Stimulated activated CD8-positive, alpha-beta memory T cell treated with anti-CD3 and anti-CD28 coated beads, Interleukin-7, amount 100 ng/mL, for 24 hours (primary cell): ENCODE measurements at places on chromosomes 7 and 10.

DNA sequence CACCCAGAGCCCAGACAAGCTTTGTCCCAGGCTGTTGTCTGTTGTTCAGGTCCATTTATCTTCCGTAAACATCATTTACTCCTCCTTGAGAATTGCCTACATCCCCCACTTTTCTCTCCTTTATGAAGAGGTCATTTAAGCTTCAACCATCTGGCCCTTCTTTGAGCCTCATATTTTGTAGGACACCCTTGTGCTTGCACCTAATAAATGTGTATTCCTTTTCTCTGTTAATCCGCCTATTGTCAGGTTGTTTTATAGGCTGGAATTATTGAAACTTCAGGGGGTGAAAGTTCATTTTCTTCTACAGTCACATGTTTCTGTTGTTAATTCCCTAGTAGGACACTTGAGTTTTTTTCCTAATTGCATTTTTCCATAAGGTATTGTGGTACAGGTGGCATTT, 19.6 kb upstream of the CTTNBP2 start:
- DNase-seq, result no peak

DNA sequence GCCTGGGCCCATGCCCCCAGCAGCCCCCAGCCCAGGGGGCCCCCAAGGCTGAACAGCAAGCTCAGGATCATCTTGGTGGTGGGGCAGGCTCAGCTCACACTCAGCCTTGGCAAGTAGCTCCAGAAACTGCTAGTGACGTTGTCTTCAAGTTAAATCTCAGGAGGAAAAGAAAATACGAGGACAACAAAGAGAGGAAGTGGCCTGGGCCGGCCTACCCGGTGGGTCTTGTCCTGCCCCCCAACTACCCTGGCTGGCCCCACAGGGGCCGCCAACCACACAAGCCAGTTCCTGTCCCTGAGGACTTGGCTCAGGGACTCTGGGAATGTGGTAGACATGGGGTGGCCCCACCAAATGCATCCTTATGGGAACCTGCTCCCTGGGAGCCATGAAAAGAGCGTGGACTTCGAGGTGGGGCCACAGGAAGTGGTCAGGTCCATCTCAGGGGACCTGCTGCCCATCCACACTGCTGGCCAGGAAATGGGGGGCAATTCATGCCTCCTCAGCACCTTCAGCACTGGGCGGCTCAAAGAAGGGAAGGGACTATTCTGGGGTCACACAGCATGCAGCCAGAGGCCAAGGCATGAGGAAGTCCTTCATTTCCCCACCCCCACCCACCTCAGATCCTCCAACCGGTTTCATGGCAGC, at the start of gene MMRN2:
Gene MMRN2 (minus strand): TSS at position 145 of the 645 bp plus-strand sequence. CDS start 74 bp downstream, at position 71.
- DNase-seq, result no peak

- no peak for DNase-seq
Observed at GRCh38 chr10:404346-404745, 269.1 kb downstream of the ZMYND11 start.

GRCh38 chr7:76397409-76398183, 11.9 kb downstream of the SSC4D start:
- DNase-seq, result peak; percentile 72

DNA sequence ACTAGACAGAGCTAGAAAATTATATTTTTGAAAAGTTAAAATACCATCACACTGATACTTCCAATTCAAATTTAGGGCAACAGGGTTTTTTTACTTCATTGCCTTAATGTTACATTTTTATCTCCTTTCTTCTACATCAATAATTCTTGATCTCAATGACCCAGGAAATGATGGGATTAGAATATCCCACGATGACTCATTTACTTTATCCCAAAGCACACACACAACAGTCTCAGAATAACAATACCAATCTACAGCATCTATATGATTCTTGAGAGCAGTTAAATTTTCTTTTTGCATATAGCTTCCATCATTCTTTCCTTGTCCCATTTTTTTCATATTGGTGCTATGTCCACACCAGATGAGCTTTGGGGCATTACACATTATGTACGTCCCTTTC, 98.4 kb upstream of the EEPD1 start:
- no peak for DNase-seq

GRCh38 chr10:129641982-129642381, 174.9 kb downstream of the MGMT start:
- no peak for DNase-seq

- no peak for DNase-seq
Observed at GRCh38 chr10:49527061-49527460, 11.9 kb downstream of the ERCC6 start.

DNA sequence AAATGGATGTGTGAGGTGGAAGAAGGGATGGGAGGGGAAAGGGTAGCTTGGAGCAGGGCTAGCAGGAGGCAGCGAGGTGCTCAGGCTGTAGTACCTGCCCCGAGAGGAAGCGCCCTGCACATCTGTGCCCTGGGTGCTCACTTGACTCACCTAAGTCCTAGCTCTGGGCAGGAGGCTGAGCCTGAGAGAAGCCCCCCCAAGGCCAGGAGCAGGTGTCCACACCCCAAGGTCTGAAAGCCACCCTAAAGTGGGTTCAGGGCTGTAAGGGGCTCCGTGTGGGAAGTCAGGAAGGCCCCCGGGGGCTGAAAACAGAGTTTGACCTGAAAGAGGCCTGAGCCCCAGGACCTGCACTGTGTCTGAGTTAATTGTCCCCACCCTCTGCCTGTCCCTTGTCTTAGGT, 95.8 kb upstream of the PODXL start:
- no peak for DNase-seq

GRCh38 chr7:21367081-21367480, 60.8 kb upstream of the SP4 start:
- DNase-seq, result no peak
